Stimulated activated CD8-positive, alpha-beta memory T cell treated with anti-CD3 and anti-CD28 coated beads, Interleukin-4, amount 100 ng/mL, for 1 hour (primary cell): ENCODE measurements at places on chromosomes 5 and 9.

DNA sequence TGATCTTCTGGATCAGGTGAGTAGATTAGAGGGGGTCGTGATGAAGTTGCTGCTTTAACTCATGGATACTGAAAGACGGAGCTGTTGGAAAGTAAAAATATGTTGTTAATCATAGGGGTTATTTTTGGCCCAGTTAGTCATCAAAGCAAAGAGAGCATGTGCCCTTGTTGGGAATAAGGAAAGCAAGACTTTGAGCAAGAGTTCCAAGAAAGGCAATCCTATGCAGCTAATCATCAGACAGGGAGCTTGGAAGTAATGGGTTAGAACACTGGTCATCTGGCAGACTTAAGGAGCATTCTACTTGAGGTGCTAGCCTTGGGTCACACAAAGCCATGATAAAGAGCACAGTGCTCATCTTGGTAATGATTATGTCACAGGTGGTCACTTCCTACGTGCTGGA, 18.3 kb downstream of the ASPN start:
- no peak for DNase-seq

- no peak for DNase-seq
These were observed 158.8 kb upstream of the ZNF462 start for GRCh38 chr9:106704056-106704615.

DNA sequence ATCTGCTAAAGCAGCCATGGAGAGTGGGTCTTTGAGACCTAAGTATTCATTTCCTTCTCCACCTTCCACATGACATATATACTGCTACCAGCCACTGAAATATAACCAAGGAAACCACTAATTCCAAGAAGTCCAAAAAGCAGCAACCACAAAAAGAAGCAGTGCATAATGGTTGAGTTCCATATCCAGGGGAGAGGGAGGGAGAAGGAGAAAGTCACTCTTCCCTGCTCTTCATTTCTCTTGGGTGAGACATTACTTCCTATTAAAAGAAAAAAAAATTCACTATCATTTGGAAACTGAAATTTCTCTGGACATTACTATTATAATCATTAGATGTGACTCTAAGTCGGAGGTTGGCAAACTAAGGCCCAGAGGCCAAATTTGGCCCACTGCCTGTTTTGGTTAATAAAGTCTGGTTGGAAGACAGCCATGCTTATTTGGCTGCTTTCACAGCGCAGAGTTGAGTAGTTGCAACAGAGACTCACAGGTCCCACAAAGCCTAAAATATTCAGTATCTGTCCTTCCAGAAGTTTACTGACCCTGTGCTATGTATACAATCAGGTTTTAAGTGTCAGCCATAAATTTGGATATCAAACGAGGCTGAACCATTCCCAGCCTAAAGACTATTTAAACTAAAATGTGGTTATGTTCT, 168.6 kb downstream of the MPDZ start:
- DNase-seq, result no peak

DNA sequence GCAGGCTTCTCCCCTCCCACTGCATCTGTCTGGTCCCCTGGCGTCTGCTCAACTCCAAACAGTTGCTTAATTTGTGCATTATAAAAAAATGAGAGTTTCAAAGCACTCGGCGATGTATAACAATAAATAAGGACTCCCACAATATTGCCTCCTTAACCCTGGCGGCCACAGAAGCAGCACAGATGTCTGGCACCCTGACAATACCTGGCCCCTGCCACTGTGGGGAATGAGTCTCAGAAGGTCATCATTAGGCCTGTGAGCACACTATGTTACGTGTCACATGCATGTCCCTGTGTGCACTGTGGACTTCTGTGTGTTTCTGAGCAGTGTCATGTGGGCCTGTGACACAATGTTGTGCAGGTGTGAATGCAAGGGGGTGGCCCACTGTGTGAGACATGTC, 236.5 kb downstream of the PBX3 start:
- no peak for DNase-seq

DNA sequence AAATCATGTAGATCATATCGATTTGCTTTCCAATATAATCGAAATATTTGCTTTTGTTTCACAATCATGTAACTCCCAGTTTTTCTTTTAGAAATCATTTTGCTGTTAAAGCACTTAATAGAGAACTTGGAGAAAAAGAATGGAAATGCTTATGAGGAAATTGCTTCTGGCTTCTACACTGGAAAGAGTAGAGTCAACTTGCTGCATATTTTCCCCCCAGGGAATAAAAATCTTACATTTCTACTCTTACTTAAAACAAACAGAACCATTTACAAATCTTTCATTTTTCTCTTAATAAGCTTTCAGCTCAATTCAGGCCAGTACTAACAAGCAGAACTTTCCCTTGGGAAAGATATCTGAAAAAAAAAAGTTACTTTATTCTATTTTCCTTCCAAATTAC, 312.0 kb downstream of the CHSY3 start:
- DNase-seq, result no peak

DNA sequence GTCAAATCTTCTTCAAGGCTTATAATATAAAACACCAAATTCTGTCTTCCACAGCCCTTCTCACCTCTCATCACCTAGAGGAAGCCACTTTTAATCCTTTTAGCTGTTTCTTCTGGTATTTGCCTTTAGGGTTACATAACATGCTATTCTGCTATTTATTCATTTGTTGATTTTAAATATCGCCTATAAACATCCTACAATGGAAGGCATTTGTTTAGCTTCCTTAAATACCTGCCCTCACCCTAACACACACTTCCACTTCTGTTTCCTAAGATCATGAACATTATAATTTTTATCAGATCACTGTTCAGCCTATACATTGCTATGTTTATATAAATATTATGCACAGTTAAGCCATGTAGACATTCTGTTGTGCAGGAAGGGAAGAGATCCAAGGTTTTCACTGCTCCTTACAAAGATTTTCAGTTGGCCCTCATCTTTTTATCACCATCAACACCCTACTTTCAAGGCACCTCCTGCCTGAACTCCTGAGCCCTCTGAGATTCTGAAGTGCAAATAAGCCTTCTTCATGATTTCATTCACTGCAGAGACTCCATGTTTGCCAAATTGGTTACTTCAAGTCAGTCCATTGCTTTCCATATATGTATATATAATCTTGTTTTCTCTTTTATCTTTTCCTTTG, 356.9 kb upstream of the ACTBL2 start:
- DNase-seq, result no peak

- no peak for DNase-seq
These were observed 515.4 kb upstream of the PTPRD start for GRCh38 chr9:11128156-11128555.

DNA sequence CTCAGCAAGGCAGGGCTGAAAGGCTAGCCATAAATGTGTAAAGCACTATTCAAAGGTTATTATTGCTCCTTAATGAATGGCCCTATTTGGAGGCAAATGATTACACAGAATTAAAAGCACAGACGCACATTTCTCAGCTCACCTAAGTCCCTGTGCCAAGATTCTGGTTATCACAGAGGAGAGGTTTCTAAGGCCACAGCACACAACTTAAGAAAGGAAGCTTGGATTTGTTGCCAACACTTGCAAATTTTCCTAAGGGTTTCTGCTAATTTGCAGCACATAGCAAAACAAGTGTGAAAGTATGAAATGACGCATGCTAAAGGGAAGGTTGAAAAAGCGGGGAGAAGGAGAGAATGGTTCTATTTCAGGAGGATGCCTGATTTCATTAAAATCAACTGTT, 834.1 kb upstream of the C9orf72 start:
- DNase-seq, result no peak

- DNase-seq, result no peak
These were observed 107.3 kb upstream of the SARDH start for GRCh38 chr9:133845440-133845839.

DNA sequence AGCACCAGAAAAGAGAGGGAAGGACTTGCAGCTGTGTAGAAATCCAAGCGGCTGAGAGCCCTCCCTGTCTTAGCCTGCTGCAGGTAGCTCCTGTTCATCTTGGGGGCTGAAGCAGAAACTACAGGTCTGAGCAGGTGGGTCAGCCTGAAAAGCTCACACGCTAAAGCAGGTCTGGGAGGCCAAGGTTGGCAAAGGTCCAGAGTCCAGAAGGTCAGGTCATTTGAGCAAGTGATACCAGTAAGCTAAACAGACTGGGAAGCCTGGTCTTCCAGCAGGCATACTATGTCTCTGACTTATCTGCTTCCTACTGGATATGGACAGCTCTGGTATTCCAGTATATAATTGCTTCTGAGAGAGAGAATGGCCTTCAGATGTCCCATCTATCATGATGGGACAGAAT, 26.2 kb downstream of the PTCD2 start:
- DNase-seq, result no peak

DNA sequence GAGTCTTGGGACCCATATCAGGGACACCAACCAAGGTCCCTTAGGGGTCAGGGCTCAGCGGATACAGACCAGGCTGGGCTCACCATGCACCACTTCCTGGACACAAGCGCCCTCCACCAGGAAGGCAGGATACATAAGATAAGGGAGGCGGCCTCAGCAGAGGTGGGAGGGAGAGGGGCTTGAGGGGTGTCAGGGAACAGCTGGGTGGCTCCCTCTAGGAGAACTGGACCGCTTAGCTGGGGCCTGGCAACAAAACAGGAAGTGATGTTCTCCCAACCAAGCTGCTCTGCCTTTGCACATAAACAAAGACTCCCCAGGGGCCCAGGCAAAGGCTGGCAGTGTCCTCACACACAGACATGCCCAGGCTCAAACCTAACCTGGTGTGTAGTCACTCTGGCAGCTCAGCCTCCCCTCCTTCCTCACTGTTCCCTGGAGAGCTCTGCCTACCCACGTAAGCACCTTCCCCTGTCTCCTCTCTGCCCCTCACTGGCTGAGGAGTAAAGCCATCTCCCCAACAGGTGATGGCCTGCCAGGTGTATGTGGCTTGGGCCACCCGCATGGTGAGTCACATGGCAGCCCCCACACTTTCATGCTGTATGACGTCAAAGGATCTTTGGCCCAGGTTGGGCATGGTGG, 5.8 kb upstream of the BICD2 start:
- DNase-seq, result no peak

- DNase-seq, result no peak
These were observed 96.5 kb upstream of the PHYKPL start for GRCh38 chr5:178328826-178329730.

DNA sequence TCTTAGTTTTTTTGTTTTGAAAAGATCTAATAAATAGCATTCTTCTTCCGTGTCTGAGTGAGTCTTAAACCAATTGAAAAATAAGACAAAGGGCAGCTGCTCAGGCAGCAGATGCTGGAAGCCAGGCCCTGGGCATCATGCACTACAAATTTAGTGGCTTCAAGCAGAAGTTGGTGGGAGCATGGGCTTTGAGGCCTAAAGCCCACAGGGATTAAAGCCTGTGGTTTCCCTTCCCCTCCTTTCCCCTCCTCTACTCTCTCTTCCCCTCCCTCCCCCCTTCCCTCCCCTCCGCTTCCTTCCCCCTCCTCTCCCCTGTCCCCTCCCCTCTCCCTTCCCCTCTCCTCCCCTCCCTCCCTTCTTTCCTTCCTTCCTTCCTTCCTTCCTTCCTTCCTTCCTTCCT, 20.1 kb upstream of the KIF4B start:
- no peak for DNase-seq

DNA sequence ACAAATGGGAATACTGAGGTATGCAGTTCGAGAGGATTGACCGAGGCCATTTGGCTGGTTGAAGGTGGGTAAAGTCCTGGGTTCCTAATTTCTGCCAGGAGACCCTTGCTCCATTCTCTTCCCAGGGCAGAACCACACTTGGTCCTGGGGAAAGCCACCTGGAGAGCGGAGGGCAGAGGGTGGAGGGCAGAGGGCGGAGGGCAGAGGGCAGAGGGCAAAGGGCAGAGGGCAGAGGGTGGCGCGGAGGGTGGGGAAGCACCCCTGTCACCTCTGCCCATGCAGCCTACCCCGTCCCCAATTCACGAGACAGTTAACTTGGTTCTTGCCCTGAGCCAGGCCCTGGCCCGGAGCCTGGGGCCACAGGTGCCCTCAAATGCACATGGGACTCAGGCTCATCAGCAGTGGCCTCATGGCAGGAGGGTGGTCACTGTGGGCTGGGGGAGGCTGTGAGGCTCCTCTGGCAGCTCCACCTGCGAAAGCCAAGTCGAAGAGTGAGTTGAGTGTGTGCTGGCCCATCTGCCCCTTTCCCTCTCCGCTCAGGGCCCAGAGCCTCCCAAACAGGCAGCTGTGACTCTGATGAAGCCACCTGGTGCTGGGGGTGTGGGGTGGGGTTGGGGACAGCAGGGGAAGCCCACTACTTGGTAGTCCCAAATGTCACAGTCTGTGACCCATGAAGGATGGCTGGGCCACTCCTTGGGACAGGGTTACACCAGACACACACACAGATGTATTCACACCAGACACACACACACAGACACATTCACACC, 28.0 kb upstream of the FCN1 start:
- DNase-seq, result no peak

- DNase-seq, result no peak
These were observed 253.5 kb downstream of the AOPEP start for GRCh38 chr9:94979904-94980507.

DNA sequence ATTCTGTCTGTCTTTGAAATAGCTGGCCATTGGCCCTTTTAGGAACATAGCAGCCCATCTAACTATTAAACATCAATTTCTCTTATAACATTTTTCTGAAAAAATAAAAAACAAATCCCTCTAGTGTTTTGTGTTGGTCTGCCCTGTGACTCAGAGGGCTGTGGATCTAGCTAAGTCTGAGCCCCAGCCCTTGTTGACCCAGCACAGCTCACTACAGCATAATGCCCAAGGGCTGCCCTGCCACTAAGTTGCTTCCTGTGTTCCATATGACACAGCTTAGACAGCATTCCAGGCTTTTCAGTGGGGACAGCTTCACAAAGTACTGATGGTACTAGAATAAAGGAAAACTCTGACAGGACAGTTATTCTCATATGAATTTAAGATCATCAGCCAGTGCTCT, 136.0 kb downstream of the SCAMP1 start:
- no peak for DNase-seq

GRCh38 chr5:88715503-88715902, 167.5 kb downstream of the MEF2C start:
- DNase-seq, result no peak

DNA sequence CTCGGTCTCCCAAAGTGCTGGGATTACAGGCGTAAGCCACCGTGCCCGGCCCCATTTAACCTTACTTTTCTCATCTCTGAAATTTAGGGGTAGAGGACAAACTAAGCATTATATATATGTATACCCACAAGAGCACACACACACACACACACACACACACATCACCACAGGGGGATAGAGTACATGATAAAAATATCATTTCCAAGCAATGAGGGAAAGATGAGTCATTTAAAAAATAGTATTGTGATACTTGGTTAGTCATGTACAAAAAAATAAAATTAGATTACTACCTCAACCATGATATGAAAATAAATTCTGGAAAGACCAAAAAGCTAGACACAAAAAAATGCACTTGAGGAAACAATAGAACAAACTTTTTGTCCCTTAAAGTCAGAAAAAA, 67.2 kb downstream of the CDH18 start:
- no peak for DNase-seq

DNA sequence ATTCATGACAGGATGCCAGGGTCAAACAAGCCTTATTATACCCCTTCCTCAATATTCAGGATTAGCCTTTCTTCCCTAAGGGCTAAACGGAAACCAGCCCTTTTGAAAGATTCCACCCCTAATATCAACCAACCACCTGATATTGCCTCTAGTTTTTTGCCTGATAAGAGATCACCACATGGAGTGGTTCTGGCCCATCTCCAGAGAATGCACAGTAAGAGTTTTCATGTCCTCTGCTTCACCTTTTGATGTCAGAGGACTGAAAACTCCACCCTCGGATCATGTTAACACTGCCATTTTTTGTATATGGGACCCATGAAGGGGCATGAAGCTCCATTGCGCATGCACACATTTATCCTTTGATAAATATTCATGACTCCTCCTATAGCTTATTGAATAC, 5.8 kb upstream of the LNPEP start:
- DNase-seq, result no peak

- DNase-seq, result no peak
These were observed 202.9 kb downstream of the SGCD start for GRCh38 chr5:156529892-156530291.

GRCh38 chr5:64637144-64637543, 53.2 kb upstream of the SHISAL2B start:
- DNase-seq, result no peak
